Large intestine (tissue), 12 donors: ENCODE measurements at places on chromosomes 1 and 21.

DNA sequence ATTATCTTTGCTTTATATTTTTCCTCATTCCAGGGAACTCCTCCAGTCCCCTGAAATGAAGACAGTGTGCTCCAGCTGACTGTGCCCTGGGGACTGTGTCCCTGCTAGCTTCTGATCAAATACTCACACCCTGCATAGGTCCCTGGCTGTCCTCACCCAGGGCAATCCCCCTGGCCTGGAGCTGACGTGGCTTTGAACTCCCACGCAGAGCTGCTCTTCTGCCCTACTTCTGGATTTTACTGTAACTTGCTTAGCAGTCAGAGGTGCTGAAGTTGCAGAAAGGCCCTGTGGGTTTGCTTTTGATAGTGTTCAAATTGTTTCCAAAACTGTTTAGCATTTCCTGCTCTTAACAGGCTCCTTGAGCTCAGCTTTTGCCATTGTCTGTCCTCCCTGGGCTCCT, 186.5 kb downstream of the FASLG start:
- peak; percentile 24 for DNase-seq

DNA sequence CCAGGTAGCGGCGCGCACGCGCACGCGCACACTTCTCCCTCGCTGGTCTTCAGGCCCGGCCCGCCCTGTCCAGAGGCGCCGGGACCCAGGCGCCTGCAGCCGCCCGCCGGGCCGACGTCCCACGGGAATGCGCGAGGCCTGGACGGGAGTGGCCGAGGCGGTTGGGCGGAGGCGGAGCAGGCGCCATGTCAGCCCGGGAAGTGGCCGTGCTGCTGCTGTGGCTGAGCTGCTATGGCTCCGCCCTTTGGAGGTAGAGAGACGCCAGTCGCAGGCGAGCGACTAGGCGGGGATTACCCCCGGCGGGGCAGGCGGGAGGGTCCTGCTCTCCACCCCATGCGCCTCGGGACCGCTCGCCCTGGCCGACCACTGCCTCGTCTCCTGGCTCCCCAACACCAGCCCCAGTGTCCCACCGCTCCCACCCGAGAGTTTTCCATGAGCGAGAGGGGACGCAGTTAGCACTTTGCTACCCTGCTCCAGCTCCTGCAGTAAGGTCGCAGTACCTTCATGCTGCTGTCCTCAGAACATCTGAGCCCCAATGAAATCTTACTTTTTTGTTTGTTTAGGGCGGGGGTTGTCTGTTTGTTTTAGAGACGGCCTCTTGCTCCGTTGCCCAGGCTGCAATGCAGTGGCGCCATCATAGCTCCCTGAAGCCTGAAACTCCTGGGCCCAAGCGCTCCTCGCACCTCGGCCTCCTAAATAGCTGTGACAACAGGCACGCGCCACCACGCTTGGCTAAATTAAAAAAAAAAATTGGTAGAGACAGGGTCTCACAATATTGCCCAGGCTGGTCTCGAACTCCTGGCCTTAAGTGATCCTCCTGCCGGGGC, at the start of gene CATSPERE:
TSS of gene CATSPERE (plus strand) at position 29 of the 827 bp plus-strand sequence. CDS start at position 186, 157 bp downstream.
- DNase-seq = peak; percentile 94

GRCh38 chr1:201673093-201673492, 134.2 kb downstream of the NAV1 start:
- no peak for DNase-seq

GRCh38 chr1:43267291-43267805, 2.4 kb upstream of the TMEM125 start:
- DNase-seq = peak; percentile 92

DNA sequence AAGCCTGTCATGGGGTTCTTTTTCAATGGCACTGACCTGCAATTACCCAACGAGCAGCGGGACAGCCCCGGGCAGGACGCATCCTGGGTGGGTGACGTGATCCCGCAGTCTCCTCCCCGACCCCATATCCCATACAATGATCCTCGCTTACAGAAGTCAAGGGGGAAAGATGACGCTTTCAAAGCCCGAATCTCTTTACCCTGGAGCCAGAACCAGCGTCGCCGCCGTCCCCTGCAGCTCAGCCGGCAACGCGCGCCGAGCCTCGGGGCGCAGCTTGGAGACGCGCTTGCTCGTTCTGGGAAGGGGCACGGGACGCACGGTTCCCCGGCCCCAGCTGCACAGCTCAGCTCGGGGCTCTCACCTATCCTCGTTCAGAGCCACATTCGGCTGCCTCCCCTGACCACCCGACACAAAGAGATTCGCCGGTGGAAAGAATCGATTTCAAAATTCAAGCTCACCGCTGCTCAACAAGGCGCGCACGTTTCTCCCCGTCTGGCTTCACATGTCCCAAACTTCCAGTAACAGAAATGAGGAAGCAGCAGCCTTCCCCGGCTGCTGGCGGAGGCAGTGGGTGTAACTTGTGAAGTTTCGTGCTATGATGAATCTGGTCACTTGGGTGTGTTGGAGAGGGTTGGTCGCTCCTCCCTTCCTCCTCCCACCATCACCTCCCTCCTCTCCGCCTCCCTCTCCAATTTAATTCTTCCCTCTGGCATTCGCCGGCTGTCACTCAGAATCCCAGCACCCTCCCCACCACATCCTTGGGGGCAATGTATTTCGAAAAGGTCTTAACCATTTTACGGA, at the start of gene TIAM1:
TSS of gene TIAM1 (minus strand) at position 582 of the 801 bp plus-strand sequence. CDS start 77,289 bp downstream, outside the sequence.
- peak; percentile 39 for DNase-seq

DNA sequence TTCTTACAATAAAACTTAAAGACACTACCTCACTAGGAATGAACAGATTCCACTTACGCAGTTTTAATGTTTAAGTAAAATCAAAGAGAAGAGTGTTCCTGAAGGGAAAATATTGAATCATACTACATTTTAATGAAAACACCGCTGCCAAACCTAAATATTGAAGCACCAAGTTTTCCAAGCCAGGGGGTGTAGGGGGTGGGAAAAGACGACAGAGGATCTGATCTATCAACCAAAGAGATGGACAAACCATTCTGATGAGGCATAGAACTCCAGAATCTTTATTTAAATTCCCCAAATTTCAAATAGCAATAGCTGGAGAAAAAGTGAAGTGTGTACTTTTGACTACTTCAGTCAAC, 1.2 kb downstream of the ELK4 start:
- DNase-seq = no peak

DNA sequence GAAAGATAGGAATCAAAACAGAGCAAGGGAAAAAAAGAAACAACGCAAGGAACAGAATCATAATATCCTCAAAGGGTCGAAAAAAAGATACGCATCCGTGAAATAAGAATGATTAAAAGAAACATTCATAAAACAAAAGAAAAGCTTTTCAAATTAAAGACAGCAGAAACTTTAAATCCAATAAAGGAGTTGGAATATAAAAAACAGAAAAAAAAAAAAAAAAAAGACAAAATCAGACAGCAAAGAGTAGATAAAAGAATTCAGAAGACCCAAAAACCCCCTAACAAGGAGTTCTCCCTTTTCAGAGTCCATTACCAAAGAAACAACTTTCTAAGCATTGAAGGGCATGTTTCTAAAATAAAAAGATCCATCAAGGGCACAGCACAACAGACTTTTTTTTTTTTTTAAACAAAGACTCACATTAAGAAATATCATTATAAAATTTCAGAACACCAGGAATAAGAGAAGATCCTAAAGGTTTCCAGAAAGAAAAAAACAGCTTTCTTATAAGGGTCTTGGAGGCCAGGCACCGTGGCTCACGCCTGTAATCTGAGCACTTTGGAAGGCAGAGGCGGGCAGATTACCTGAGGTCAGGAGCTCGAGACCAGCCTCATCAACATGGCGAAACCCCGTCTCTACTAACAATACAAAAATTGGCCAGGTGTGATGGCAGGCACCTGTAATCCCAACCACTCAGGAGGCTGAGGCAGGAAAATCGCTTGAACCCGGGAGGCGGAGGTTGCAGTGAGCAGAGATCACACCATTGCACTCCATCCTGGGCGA, 44.7 kb downstream of the ENAH start:
- no peak for DNase-seq

DNA sequence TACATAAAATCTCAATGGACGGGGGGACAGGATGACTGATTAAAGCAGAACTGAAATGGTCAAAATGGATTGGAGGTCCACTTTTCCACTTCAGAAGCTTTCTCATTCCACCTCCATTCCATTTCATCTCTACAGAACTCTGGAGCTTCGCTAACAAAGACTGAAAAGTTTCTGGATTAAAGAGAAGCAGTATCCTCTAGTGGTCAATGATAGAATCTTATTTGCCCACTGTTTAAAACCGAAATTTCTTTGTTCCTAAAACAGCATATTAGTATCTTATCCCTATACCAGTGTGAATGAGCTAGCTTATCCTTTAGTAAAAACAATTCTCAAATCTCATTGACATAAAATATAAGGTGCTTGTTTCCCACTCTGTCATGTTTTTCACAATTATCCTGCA, 890.6 kb downstream of the KCNT2 start:
- DNase-seq = no peak

DNA sequence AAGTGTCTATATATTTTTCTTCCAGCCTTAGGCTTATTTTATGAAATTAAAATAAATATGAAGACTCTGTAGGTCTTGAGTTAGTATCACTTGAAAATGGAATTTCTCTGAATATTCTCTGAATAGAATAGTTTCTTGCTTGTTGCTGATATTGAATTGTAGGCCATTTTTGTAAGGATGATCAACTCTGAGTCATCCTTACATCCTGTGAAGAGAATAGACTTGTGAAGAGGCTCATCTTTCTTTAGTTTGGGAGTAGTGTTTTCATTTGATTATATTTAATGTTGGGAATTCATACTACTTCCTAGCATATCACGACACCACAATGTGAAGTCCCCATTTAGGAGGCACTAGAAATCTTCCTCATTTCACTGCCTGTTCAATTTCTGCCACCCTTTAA, 27.5 kb upstream of the CD1D start:
- no peak for DNase-seq

- no peak for DNase-seq
Observed at GRCh38 chr1:109490934-109491302, 3.0 kb upstream of the CYB561D1 start.

GRCh38 chr1:158118713-158119402, 61.8 kb upstream of the CD1D start:
- DNase-seq = no peak

- DNase-seq = no peak
Observed at GRCh38 chr1:17075470-17076255, 21.8 kb upstream of the SDHB start.

DNA sequence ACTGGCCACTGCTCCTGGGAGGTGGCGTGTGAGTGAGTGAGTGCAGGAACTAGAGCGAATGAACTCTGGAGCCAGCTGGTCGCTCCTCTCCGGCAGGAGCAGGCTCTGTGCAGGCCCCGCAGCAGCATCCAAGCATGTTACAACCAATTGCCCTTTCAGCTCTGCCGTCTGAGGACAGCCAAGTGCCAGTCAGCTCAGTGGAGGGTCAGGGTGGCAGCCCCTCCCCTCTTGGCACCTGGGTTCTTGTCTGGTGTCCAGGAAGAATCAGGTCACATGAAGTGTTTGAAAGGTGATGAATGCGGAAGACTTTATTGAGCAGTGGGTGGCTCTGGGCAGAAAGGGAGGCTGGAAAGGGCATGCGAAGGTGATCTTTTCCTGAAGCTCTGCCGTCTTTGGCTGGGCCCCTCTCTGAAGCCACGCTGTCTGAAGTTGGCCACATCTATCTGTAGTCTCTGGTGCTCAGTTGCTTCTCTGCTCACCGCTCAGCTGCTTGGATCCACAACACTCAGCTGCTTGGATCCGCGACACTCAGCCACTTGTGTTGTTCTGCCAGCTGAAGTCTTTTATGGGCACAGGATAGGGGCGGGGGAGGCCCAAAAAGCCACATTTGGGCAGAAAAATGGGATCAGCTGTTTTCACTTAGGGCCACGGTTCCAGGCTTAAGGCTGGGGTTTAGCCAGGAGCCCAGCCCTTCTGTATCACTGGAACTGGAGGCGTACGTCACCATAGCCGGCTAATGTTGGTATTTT, 139.8 kb downstream of the ADSS2 start:
- no peak for DNase-seq

GRCh38 chr1:78210175-78210574, 164.4 kb downstream of the GIPC2 start:
- DNase-seq = no peak

DNA sequence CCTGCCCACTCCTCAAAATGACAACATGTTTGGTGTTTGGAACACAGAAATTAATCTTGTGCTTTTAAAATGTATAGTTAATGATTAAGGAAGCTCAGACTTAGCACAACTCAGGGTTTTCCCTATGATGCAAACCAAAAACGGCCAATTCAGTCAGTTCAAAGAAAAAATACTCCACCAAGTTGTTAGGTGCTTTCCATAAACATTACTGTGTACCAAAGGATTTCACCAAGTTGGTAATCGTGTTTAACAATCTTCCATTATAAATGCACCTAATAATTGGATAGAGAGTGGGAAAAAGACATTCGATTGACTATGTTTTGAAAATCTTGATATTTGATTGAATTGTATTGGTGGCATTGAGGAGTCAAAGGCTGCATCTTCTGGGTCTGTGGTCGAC, 33.3 kb upstream of the DUSP10 start:
- DNase-seq = no peak

DNA sequence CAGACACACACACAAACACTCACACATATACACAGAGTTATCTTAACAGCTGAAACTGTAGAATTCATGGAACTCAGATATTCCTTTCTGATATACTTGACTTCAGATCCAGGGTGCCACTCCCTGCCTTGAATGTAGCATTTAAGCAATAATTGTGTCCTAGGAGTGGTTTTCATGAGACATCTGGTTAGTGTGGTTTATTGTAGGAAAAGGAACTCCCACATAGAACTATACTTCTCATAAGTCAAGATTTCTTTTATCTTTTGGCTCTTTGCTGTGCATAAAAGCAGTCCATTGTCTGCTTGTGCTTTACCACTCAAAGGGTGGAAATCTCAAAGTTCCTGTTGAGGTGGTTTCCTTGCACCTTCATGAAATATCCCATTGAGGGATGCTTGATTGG, 272.6 kb upstream of the SGIP1 start:
- no peak for DNase-seq

- DNase-seq = no peak
Observed at GRCh38 chr1:51097171-51097570, 4.9 kb upstream of the C1orf185 start.

GRCh38 chr1:206634365-206635079, 814 bp upstream of the DYRK3 start:
- peak; percentile 82 for DNase-seq

- no peak for DNase-seq
Observed at GRCh38 chr1:186195377-186195931, 179.6 kb downstream of the TPR start.

- no peak for DNase-seq
Observed at GRCh38 chr21:37855647-37856625, 60.3 kb downstream of the KCNJ6 start.

GRCh38 chr1:88101041-88101440, 583.0 kb upstream of the PKN2 start:
- no peak for DNase-seq

GRCh38 chr1:170254371-170254770, 108.6 kb downstream of the NTMT2 start:
- DNase-seq = no peak
